ENCODE measurements at places on chromosomes 5 and 9. TPM values are rescaled to one million over a fixed set of nuclear protein-coding genes. Genes with fewer than 3 reads are reported as not detected.

SLC25A25 gene
- total RNA-seq = 12.3 TPM

PCSK5 gene
- total RNA-seq = 86.3 TPM

HK3 gene
- total RNA-seq = 145 TPM

IL13 gene
- total RNA-seq = not detected

AFAP1L1 gene
- 0.29 TPM for total RNA-seq

POU4F3 gene
- total RNA-seq = not detected

ACOT12 gene
- total RNA-seq = not detected

IL33 gene
- total RNA-seq = 77.5 TPM

MYOZ3 gene
- not detected for total RNA-seq

ZNG1E gene
- 82.1 TPM for total RNA-seq

TBC1D9B gene
- 68.3 TPM for total RNA-seq

NMUR2 gene
- not detected for total RNA-seq

KIAA1958 gene
- 11.7 TPM for total RNA-seq

ORM2 gene
- not detected for total RNA-seq

DNLZ gene
- total RNA-seq = not detected

PCDHA10 gene
- under 0.01 TPM for total RNA-seq

POU5F2 gene
- total RNA-seq = 4.0 TPM

GOLGA1 gene
- total RNA-seq = 20.4 TPM

INSL4 gene
- not detected for total RNA-seq

NUTM2G gene
- not detected for total RNA-seq

NEURL1B gene
- total RNA-seq = 10.5 TPM

SUSD3 gene
- total RNA-seq = 2.4 TPM

PCDHA4 gene
- 2.6 TPM for total RNA-seq

ZFP37 gene
- total RNA-seq = 0.72 TPM

ASTN2 gene
- total RNA-seq = 22.3 TPM

NDOR1 gene
- 0.89 TPM for total RNA-seq

PPP3R2 gene
- not detected for total RNA-seq

HAVCR1 gene
- total RNA-seq = 2.0 TPM

INSYN2B gene
- total RNA-seq = not detected

KCNMB1 gene
- total RNA-seq = 8.8 TPM

TEX48 gene
- not detected for total RNA-seq

TAF11L10 gene
- total RNA-seq = not detected

JAKMIP2 gene
- 13.4 TPM for total RNA-seq

CNTFR gene
- 15.8 TPM for total RNA-seq

TLE1 gene
- 128 TPM for total RNA-seq

SLCO6A1 gene
- total RNA-seq = not detected

SEMA4D gene
- total RNA-seq = 43.3 TPM

NDUFS6 gene
- total RNA-seq = 42.0 TPM

C5orf52 gene
- not detected for total RNA-seq

SPATA31A3 gene
- total RNA-seq = not detected

PCDHB9 gene
- 0.45 TPM for total RNA-seq

DOLPP1 gene
- 14.3 TPM for total RNA-seq

ERCC8 gene
- 4.9 TPM for total RNA-seq

SPATA31D4 gene
- not detected for total RNA-seq

ABCA1 gene
- 44.5 TPM for total RNA-seq

KIF4B gene
- not detected for total RNA-seq

PDGFRB gene
- total RNA-seq = 16.5 TPM

MARCHF3 gene
- not detected for total RNA-seq

ECSCR gene
- total RNA-seq = 7.3 TPM

FAM81B gene
- total RNA-seq = not detected

ESM1 gene
- total RNA-seq = not detected
